ENCODE measurements at places on chromosomes 3 and 15.

GRCh38 chr3:171824824-171825221 lies 14.5 kb upstream of the PLD1 start:
- no peak for DNase-seq

- no peak for DNase-seq
Measured at GRCh38 chr15:72792431-72792830, 8.9 kb upstream of the ADPGK start.

DNA sequence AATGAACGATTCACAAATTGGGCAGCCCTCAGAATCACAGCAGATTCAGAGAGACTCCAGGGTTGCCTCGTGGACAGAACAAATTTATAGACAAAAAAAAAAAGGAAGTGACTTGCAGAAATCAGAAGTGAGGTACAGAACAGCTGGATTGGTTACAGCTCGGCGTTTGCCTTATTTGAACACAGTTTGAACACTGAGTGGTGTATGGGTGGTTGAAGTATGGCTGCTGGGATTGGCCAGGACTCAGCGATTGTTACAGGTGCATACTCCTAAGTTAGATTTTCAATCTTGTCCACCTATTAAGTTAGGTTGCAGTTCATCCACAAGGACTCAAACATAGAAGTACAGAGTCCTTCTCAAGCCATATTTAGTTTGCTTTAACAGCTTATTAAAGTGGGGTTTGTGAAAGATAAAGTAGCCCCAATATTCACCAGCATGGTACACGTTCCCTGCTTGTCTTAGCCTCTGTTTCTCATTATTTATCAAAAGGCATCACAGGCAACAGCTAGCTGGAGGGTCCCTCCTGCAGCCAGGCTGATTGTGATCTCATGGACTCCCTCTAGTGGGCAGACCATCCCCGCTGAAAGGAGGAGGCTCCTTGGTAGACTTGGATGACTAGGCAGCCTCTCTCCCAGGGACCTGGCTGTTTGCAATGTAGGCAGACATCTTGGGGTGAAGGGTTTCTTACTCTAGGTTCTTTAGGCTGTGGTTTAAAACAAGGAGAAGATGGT lies 17.6 kb upstream of the ALDH1L1 start:
- peak; percentile 73 for DNase-seq

DNA sequence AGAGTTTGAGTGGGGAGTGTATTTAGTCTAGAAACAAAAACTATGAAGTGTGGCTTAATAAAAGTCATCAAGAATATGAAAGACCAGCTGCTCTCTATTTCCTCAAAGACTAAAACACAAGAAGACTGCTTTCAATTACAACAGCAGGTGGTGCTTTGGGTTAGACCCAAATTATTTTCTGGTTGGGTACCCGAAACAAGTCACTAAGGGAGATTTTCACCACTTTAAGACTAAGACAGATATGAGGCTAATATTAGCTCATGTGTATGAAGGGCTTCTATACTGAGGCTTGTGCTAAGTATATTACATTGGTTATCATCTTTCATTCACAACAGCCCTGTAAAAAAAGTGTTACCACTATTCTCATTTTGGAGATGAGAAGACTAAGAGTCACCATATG lies 43.1 kb downstream of the COL8A1 start:
- no peak for DNase-seq

DNA sequence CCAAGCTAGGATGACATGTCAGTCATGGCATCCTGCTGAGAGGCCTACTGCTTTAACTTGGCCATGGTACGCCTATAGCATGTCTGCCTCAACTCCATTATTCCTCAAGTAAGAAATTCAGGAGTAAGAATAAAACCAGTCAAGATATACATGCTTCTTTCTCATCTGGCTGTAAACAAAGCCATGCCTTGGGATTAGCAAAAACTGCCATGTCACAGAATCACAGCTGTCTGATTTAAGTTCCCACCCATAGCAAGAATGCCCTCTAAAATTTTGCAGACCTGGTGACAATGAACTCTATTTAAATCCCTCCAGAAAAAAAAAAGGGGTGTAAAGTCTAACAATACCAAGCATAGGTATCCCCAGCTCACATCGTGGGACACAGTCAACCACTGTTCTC lies 55.6 kb upstream of the ACAN start:
- DNase-seq = no peak

GRCh38 chr3:41600616-41601015 lies 361.3 kb downstream of the ULK4 start:
- no peak for DNase-seq

- DNase-seq = no peak
Measured at GRCh38 chr3:196662711-196663571, 23.4 kb downstream of the NRROS start.

GRCh38 chr15:41498657-41499056 lies 5.0 kb downstream of the ITPKA start:
- no peak for DNase-seq

DNA sequence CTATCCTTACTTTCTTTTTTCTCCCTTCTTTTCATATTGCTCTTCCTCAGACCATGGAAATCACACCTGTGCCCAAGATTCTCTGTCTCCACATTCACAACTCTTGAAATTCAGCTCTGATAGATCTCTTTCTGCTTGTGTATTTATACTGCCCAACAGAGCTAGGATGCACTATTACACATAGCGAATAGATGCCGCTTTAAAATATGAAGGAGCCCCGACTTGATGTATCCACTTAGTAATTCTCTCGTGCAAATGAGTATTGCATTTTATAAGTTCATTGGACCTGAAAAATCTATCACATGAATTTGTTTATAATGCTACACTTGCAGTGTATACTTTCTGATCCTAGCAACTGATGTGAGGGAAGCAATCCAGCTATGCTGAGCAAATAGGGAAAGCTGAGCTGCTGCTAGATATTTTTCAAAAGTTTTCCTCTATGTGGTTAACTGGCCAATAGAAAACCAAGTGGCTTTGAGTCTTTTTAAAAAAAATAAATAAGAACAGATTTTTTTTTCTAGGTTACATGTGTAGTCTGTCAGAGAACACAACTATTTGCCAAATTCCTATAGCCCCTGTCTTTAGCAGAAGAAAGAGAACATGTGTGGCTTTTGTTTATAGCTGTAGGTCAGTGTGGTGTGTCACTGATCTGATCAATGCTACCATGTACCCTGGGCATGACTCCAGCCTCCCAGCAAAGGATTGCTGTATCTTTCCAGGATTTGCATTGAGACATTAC lies 64.3 kb upstream of the LEKR1 start:
- DNase-seq = no peak

All from EL (cell line).